HCEC 1CT (cell line): ENCODE measurements at places on chromosomes 2 and 18.

- DNase-seq = no peak
Measured at GRCh38 chr2:86333378-86333777, 4.0 kb downstream of the REEP1 start.

DNA sequence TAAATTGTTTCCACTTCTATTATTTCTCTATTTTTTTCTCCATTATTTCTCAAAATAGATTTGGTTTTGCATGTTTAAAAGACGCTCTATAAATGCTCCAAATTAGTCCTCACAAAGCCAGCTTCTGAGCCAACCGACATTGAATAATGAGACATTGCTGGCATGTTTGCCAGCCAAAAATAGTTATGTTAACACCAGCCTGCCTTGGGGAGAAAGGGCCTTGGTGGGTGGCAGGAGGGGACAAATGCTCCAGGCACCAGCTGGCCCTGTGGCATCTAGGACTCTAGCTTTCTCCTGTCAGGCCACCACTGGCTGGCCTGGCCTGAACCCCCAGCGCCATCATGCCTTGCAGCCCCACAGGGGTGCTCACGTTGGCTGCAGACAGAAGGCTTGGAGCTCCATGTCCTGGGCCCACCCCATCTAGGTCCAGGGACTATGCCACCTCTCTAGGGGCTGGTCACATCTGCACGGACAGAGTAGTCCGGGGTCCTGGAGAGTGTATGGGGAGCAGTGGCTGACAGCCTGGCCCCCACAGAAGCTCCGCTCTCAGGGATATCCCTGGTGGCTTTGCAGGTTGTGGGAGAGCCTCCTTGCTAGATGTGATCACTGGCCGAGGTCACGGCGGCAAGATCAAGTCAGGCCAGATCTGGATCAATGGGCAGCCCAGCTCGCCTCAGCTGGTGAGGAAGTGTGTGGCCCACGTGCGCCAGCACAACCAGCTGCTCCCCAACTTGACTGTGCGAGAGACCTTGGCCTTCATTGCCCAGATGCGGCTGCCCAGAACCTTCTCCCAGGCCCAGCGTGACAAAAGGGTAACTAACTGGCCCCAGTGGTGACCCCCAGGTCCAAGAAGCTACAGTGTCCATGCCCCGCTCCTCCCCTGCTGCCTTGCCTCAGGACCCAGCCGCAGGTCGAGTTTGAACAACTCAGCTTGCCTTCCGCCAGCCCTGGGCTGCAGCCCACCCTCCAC lies 12.5 kb downstream of the ABCG8 start:
- DNase-seq = no peak

- DNase-seq = no peak
Measured at GRCh38 chr2:130387071-130387400, 31.2 kb downstream of the PTPN18 start.

GRCh38 chr2:178066324-178066723 lies 6.3 kb downstream of the PDE11A start:
- no peak for DNase-seq

- no peak for DNase-seq
Measured at GRCh38 chr18:45627204-45627526, 11.9 kb downstream of the SLC14A2 start.

DNA sequence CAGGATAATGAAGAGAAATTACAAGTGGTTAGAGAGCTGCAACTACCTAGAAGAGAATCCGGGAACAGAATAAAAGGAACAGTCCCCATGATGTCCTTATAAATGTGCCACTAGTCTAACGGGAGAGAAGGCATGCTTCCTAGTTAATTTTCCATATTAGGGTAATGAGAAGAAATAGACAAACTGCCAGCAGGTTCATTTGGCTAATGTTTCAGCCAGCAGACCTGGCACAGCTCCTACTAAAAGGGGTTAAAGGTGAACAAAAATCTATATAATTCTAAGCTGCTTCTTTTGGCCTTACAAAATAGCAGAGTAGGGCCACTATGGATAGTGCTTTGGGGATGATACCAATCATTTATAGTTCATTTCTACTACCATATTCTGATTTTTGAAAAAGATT lies 845.3 kb upstream of the GCFC2 start:
- no peak for DNase-seq

DNA sequence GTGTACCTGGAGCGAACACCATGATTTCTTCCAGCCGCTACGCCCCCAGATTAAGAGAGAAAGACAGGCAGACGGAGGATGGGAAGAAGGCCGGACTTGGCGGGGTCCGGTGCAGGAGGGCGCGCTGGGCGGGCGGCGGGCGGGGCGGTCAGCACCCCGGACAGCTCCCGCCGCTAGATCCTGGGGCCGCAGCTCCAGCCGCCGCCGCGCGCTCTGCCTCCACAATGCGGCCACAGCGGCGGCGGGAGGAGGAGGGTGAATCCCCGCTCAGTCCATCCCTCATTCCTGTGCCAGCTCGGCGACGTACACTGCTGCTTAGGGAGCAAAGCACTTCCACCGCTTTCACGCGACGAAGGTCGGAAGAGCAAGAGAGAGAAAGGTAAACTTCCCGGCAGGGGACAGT lies at the start of gene AKAIN1:
AKAIN1 (minus strand) TSS at position 226 of the 403 bp plus-strand sequence; CDS start at position 22, 204 bp downstream.
- DNase-seq = no peak

DNA sequence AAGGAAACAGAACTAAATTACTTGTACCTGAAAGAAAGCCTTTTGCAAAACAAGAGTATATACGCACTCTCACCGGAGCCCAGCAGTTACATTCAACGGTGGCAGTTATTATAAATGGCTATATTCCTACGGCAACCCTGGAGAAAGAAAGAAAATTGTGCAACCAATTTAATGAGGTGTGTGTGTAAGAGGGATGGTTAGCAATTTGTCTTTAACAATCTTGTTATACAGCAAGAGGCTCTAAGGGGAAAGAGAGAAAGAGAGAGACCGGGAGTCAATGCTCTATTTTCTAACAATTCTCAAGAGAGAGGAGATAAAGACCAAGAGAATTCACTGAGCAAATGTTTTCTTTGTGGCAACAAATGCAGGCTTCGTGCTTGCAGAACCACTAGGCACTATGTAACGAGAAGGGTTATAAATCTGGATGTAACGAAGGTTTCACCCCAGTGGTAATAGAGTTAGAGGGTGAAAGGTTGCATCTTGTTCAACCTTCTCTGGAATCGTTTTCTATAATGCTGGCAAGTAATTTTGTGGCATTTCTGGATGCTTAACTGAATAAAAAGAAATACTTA lies 359.1 kb upstream of the SPRED2 start:
- DNase-seq = no peak

- DNase-seq = no peak
Measured at GRCh38 chr2:143226714-143227541, 97.7 kb downstream of the ARHGAP15 start.

DNA sequence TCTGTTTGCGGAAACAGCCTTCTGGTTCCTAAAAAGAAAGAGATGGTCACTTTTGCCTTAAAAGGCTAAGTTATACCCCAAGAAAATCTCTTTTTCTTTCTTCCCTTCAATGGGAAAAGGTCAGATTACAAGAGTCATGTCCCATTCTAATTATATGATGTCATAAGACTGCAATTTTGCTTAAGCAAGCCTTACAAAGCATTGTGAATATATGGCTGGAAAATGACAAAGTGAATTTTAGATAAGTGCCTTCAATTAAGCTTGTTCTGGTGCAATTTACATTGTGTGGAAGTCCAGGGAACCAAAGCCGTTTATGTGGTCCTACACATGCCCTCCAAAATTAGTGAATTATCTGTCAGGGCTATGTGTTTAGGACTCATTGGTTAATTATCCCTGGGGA lies 7.6 kb upstream of the BMP10 start:
- DNase-seq = peak; percentile 11

- peak; percentile 89 for DNase-seq
Measured at GRCh38 chr2:39696101-39696553, 30.4 kb downstream of the TMEM178A start.

- DNase-seq = peak; percentile 55
Measured at GRCh38 chr2:74530239-74531187, 780 bp downstream of the HTRA2 start.

DNA sequence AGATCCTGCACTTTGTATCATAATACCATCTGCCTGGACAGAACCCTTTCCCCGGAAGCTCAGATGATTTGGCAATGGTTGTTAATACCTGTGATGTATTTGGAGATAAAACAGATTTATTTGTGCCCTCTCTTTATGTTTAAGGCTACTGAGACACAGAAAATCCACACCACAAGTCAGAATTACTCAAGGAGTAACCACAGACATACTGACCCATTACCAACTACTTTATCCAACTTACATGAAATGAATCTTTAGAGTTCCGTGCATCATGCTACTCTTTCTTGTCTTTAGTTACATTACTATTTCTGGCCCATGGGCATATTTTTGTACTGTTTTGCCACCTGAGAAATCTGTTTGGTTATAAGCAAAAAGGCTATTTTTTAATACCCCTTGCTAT lies 384.0 kb downstream of the STK39 start:
- DNase-seq = no peak

DNA sequence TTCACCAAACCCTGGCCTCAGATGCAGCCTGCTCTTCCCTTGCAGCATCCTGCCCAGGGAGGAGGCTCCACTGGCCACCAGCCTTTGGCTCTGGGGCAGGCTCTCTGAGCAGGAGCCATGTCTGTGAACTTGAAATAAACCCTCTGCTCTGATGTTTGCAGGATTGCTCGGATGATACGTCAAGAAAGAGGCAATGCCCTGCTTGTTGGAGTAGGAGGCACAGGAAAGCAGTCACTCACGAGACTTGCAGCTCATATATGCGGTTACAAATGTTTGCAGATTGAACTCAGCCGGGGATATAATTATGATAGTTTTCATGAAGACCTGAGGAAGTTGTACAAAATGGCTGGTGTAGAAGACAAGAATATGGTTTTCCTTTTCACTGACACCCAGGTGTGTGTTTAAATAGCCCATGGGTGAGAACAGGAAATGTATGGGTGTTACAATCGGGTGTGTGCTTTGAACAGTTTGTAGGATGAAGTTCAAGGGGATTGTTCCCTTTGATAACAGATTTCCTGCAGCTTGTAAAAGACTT lies 177.9 kb downstream of the DNAH6 start:
- DNase-seq = no peak

DNA sequence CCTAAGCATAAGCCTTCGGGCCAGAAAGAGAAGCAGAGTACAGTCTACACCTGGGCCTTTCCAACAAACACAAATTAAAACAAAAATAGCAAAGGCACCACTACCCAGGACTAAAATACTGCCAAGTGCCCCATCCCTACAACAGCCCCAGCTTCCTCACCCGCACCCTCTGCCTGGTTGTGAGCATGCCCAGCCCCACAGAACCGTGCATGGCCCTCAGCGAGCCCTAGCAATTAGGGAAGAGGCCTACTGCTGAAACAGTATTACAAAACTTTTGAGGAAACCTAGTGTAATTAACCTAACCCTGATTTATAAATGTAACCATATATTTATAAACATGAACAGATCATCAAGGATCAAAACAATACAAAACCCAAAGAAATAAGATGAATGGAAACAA lies 44.2 kb downstream of the FARSB start:
- no peak for DNase-seq

- no peak for DNase-seq
Measured at GRCh38 chr2:26671691-26672090, 20.8 kb upstream of the KCNK3 start.

- no peak for DNase-seq
Measured at GRCh38 chr2:169771612-169772011, 27.1 kb upstream of the SSB start.

- no peak for DNase-seq
Measured at GRCh38 chr2:120509991-120510735, 164.2 kb downstream of the INHBB start.

GRCh38 chr2:4674007-4674406 lies 970.6 kb downstream of the DCDC2C start:
- no peak for DNase-seq

DNA sequence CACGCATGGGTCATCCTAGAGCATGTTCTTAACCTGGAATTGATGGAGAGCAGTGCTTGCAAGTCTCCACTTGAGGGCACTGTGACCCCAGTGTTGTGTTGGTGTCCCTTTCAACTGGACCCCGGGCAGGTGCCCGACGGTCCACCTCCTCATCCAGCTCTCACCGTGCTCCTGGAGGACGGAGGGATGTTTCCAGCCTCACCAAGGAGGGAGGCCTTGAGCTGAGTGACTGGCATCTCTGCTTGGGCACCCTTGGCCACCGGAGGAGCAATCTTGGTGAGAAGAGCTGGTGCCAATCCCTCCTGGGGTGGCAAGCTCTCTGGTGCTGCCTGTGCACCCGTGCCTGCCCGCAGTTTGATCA lies 45.4 kb upstream of the ASB18 start:
- no peak for DNase-seq

DNA sequence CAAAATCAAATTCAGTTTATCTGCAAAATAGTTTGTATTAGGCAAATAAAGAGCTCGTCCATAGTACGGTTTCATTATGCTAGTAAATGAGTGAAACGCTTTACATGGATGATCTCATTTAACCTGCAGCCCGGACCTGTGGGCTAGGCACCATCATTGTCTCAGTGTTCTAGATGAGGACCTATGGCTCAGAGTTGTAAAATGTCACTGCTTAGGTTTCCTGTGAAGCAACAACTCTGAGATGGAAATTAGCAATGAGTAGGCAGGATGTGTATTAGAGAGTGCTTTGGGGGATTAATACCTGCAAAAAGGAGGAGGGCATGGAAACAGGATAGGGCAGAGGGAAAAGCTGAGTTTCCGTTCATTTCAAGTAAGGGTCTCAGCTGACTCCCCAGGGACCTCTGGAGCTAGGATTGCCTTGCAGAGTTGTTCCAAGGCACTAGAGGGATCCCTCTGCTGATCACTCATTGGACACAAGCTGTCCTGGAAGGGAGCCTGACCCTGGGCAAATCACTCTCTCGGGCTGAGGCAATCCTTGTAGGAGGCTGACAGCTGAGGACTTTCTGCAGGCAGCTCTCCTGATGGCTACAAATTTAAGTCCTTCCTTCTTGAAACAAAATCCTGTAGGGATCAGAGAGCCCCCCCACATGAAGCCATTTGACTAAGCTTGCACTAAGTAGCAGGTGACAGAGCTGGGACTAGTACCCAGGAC lies 58.8 kb upstream of the SIX2 start:
- DNase-seq = peak; percentile 39

DNA sequence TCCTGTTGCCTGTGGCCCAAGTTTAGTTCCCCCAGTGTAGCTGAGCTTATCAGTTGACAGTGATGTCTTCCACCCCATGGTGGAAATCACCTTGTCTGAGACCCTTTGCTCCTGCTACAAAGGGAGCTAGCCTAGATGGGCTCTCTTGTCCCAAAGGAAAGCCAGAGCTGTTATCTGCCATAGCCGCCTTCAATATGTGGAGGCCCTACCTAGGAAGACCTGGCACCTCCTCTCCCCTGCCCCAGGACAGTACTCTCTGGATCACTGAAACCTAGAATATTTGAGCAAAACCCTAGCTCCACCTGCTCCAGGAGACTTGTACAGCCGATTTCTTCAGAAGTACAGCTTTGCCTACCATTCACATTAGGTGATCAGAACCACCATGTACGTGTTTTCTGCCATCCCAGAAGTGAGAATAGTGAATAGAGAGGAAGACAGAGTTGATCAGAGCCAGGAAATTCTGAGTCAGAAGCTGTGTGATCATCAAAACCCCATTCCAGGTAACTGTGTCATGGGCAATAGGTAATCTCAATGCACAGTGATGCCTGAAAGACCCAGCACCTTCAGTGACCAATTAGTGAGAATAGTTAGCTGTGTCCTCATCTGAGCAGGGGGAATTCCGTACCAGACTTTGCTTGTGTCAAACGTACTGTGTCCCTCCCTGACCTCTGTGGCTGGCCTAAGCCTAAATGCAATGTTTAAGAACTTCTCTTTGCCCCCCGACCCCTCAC lies 138.4 kb upstream of the ALPP start:
- DNase-seq = no peak

GRCh38 chr2:216059233-216059834 lies 22.3 kb downstream of the PECR start:
- no peak for DNase-seq
